Sigmoid colon (tissue), 7 donors: ENCODE measurements at places on chromosomes 6 and 20. TPM values are rescaled to one million over a fixed set of nuclear protein-coding genes. Genes with fewer than 3 reads are reported as not detected.

Gene GNL1
- 27.7 TPM for polyA plus RNA-seq

Gene SLC22A16
- polyA plus RNA-seq = not detected

Gene PBOV1
- not detected for polyA plus RNA-seq

Gene COL12A1
- polyA plus RNA-seq = 11.3 TPM

Gene GUCA1A
- polyA plus RNA-seq = not detected

Gene ESR1
- under 0.01 TPM for polyA plus RNA-seq

Gene CD24
- 850 TPM for polyA plus RNA-seq

Gene CLVS2
- polyA plus RNA-seq = not detected

DNA sequence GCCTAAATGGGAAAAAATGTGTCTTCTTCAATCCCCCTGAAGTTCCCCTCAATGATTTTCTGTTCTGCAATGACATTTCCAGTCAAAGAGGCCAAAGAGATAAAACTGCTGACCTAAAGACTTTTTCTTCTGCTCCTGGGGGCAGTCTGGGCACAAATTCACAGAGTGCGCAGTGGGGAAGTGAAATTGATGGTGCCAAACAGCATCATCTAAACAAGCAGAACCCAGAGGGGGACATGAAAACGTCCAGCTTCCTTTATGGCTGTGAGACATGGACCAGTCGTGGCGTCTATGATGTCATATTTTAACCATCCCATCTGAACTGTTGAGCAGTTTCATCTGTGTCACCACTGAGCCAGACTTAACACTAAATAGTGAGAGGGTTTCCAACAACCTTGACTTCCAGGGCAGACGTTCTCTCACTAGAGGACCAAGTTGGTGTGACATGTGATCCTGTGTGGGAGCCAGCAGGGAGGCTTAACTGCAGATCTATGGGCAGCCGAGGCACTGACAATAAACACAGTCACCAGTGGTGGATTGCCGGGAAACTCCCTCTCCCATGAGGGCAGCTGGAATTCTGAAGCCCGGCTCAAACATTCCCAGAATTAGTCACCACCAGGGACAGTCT, 12.4 kb downstream of the SCML4 start:
- DNase-seq = no peak

DNA sequence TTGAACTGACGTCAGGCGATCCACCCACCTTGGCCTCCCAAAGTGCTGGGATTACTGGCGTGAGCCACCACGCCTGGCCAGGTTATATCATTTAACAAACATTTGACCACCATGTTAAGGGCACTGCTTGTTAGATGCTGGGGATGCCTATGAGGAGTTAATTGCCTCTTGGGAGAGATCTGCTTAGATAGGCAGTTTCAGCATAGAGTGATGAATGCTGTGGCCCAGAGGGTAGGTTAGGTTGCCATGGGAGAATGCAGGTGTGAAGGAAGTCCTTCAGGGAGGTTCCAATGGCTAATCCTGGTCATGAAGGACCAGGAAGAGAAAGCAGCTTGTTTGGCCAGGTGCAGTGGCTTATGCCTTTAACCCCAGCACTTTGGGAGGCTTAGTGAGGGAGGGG, 17.0 kb downstream of the PHF20 start:
- DNase-seq = no peak

- DNase-seq = no peak
Observed at GRCh38 chr20:14214046-14214445, 123.4 kb downstream of the FLRT3 start.

DNA sequence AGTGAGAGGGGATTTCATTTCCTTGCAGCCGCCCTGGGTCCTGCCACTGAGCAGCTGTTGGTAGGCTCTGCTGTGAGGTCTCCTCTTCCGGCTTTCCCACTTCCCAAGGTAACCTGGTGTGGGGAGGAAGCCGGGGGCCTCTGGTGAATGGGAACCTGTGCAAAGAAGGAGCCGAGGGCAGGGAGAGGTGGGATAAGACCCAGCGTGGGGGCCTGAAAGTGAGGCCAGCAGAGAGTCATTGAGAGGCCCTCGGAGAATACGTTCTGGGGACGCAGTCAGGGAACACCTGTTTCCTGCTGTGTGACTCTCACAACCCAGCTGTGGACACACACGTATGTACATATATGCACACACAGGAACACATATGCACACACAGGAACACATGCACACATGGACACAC, 100.7 kb downstream of the CDH26 start:
- peak; percentile 55 for DNase-seq

DNA sequence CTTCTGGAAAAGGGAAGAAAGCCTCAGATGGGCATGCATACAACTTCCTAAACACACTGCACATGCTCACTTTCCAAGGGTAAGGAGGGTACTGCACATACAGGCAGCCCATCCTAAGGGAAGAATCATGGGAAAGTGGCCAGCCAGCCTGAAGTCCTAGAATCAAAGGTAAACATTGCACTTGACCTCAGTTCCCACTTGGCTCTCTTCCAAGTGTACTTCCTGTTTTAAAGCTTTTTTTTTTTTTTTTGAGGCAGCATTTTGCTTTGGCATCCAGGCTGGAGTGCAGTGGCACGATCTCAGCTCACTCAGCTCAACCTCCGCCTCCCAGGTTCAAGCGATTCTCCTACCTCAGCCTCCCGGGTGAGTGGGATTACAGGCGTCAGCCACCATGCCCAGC, 225.3 kb upstream of the EPHA7 start:
- no peak for DNase-seq

GRCh38 chr6:79941489-79942151, 5.7 kb downstream of the ELOVL4 start:
- no peak for DNase-seq

GRCh38 chr20:40630713-40631112, 58.3 kb downstream of the MAFB start:
- no peak for DNase-seq

DNA sequence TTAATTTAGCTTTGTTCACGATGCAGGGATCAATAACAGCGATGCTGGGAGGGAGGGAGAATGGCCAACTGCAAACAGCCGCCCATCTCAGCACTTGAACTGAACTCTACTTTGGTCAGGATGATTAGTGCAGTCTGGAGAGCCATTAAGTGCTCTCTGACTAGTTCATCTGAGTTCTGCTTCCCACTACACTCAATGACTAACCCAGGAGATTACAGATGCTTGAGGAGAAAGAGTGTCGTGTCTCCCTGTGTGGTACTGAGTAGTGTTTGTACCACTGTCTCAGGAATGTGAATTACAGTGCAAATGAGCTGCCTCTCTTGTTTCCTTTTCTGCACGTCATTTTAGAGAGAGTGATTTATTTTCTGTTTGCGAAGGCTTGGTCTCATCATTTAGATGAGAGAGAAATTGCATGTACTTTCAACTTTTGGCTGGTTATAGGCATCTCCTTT, 23.5 kb downstream of the CARMIL1 start:
- no peak for DNase-seq

- no peak for DNase-seq
Observed at GRCh38 chr20:60046011-60046413, 87.8 kb downstream of the CDH26 start.
